ENCODE measurements at places on chromosomes 2 and 18.

- no peak for DNase-seq
Measured at GRCh38 chr2:11022064-11022463, 110.3 kb downstream of the KCNF1 start.

DNA sequence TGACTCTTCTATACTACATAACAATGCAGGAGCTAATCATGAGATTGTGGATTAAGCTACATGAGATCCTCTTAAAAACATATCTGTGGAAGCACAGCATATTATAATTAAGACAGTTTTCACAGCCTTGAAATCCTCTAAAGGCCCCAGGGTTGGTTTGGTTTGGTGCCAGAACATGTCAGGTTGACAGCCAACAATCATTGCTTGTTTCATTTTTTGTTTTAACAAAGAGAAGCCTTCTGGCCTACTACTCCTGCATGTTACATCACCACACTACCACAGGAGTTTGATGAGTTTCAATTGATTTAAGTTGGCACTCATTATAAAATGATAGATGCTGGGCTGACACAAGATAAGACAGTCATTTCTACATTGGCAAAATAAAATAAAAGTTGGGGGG, 255.9 kb upstream of the ERBB4 start:
- DNase-seq: no peak

DNA sequence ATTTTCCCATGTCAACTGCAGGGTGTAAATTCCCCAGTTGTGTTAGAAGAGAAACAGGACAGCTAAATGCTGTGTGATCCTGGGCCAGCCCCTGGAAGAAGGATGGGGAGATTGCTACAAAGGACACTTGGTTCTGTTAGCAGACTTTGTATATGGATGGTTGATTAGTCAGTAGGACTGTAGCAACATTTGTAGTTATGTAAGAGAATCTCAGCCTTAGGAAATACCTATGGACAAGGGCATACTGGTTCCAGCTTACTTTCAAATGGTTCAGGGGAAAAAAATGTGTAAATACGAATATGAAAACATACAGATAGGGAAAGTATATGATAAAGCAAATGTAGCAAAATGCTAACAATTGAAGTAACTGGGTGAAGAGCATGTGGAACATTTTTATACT, 47.6 kb downstream of the GNAL start:
- DNase-seq: no peak

- DNase-seq: no peak
Measured at GRCh38 chr18:11167778-11168177, 18.4 kb upstream of the PIEZO2 start.

DNA sequence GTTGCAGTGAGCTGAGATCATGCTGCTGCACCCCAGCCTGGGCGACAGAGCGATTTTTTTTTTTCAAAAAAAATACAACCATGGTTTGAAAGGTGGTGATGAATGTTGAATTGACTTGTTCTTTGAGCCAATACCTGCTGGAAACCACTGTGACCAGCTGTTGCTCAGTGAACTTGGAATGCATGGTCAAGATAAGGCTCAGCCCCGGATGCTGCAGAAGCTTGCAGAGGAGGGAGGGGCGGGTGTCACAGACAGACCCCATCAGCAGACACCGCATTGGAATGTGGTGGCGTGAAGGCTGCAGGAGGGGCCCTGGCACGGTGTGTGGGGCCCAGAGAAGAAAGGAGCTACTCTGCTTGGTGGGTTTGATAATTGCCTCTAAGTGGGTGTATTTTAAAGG, 91.6 kb downstream of the ITGB1BP1 start:
- no peak for DNase-seq

GRCh38 chr18:21053127-21053526, 58.5 kb downstream of the ROCK1 start:
- DNase-seq: no peak

DNA sequence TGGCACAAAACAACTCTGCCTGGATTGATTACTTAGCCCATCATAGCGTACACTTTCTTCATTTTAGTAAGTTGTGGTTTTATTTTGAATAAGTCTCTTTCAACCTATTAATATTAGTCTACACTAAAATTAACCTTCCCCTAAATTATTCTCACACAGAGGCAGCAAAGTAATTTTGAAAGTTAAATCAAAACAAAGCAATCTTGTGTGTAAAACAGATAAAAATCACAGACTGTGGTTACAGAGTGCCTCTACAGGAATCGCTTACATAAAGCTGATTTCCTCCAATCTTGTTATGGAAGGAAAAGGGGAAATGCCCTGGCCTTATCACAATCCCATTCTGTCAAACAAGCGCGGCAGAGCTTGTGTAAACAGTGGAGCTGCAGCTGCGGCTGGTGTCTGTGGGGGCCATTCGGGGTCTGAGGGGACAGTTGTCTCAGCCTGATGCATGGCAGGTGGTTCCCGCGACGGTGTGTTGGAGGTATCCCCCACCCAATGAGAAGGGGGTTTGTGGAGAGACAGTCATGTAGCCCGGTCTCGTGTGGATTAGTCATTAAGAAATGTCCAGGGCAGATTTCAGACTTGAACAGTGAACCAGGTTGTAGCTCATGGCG, 42.1 kb downstream of the BCL2L11 start:
- DNase-seq: no peak

GRCh38 chr2:31893094-31893493, 117.7 kb downstream of the MEMO1 start:
- no peak for DNase-seq

DNA sequence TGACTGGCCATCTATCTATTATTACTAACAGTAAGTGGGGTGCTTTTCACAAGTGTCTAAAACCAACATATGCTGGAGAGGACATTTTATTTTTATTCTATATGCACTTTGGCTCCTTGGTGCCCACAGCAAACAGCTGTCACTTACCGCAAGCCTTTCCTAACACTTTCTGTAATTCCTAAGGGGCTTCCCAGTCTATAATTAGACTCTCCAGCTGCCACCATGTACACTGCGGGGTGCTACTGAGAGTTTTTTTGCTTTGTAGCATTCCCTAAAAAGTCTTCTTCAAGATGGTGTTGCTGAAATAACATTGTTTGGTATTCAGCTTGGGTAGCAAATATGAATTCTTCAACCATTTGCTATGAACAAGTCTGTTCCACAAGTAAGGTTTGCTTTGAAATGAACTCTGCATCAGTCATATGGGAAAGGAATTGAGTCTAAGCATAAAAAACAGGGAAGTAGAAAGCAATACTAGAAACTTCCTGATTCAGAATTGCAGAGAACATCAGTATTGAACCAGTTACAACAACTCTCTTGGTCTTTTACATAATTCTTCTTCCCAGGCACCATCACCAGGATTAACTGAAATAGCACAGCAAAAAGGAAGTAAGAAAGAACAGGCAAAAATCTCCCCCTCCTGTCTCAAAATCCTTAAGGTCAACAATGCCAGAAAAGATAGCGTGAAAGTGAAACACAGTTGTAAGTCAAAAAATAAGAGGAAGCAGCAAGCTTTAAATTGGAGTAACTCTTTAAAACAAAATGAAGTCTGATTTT, 28.6 kb downstream of the EPB41L3 start:
- DNase-seq: no peak

GRCh38 chr2:5976531-5977065, 284.4 kb downstream of the SOX11 start:
- no peak for DNase-seq
